ENCODE measurements at places on chromosomes 3 and 15.

- DNase-seq: peak; percentile 51
Observed at GRCh38 chr3:46143951-46144473, 64.1 kb downstream of the CCR1 start.

GRCh38 chr3:65170390-65171042, 482.7 kb upstream of the ADAMTS9 start:
- no peak for DNase-seq

- DNase-seq: no peak
Observed at GRCh38 chr15:98799461-98800390, 151.4 kb downstream of the IGF1R start.

GRCh38 chr3:146161663-146162002, 649 bp upstream of the PLOD2 start:
- DNase-seq: no peak

Data from CD14-positive monocyte (primary cell).